ENCODE measurements at places on chromosomes 4 and X.

DNA sequence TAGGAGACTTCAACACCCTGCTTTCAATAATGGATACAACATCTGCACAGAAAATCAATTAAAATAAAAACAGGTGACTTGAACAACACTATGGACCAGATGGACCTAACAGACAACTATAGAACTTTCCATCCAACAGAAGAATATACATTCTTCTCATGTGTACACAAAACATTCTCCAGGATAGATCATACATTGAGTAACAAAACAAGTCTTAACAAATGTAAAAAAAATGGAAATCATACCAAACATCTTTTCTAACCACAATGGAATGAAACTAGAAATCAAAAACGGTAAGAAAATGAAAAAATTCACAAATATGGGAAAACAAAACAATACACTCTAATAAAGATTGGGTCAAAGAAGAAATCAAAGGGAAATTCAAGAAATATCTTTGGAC lies 24.7 kb downstream of the CYP2U1 start:
- DNase-seq, result no peak

- no peak for DNase-seq
Observed at GRCh38 chrX:48971249-48972219, at the start of gene KCND1. Gene KCND1 (minus strand): TSS chrX:48971844. CDS start chrX:48970271, 1,573 bp downstream.

- peak; percentile 53 for DNase-seq
Observed at GRCh38 chr4:9703391-9703790, 78.0 kb upstream of the DRD5 start.

DNA sequence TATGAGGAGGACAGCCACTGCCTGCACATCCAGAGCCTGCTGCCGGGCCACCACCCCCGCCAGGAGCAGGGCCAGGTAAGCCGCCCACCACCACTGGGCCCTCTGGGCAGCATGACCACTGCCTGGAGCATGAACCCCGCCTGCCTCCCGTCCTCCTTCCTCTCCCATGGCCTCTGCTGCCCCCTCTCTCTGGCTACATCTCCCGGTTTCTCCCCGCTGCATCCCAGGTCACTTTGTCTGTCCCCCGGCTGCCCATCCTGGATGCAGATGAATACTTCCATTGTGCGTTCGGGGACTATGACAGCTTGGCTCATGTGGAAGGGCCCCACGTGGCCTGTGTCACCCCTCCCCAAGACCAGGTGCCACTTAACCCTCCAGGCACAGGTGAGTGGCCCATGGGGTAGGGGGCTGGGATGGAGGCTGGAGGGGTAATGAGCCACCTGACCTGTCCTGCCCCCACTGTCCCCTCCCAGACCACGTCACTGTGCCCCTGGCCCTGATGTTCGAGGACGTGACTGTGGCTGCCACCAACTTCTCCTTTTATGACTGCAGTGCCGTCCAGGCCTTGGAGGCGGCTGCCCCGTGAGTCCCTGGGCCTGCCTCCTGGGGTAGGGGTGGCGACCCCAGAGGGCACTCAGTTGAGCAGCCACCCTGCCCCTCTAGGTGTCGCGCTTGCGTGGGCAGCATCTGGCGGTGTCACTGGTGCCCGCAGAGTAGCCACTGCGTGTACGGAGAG lies 6.0 kb downstream of the PLXNB3 start:
- DNase-seq, result no peak

DNA sequence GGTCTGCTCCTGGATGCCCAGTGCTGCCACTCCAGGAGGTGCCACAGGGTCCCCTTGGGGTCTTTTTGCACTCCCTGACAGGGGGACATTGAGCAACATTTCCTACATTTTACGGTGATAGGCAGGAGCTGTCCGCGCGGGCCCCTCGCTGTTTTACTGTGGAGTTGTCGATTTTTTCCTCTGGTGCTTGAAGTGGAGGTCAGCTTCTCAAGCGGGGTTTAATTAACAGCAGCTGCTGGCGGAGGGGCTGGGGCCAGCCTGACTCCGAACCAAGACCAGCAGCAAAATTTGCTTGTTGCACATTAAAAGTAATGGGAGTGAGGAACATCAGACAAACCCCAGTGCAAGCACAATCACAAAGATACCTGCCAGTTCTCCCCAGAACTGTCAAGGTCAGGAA lies 13.2 kb upstream of the SH3TC1 start:
- no peak for DNase-seq

DNA sequence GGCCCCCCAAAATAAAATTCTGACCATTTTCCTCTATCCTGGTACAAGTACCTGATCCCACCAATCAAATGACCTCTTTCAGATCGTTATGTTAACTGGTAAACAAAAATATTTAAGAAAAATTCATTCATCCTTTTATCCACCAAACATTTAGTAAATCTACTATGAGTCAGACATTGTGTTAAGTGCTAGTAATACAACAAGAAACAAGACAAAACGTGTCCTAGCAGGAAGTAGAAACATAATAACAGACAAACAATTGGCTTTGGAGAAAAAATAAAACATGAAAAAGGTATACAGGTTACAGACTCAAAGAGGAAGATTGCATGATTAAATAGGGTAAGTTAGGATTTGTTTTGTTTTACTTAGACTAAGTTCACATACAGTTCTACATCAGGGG lies 43.7 kb downstream of the ANTXR2 start:
- DNase-seq, result no peak

DNA sequence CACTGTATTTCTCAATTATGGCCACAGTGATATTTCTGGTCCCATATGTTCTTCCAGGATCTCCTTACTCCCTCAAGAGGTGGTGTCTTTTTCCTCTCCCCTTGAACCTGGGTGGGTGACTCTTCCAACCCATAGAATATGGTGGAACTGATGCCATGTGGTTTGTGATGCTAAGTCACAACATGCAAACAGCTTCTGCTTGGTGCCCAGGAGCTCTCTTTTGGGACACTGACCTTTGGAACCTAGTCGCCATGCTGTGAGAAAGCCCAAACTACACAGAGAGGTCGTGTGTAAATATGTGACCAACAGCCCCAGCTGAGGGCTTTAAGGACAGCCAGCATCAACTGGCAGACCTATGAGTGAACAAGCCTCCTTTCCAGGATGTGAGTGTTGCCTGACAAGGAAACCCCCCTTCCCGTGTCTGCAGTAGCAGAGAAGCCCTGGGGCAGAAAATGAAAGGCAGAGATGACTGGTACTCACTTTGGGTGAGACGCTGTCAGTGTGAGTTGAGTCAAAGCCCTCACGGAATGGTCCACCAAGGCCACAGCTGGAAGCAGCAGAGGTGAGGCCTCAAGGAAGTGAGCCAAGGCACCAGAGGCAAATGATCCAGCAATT lies 223.4 kb downstream of the BCOR start:
- DNase-seq, result peak; percentile 55

- DNase-seq, result no peak
Observed at GRCh38 chr4:87249332-87250019, 29.1 kb upstream of the KLHL8 start.

- peak; percentile 7 for DNase-seq
Observed at GRCh38 chr4:40976343-40976742, 226.6 kb downstream of the NSUN7 start.

- DNase-seq, result no peak
Observed at GRCh38 chr4:7822877-7823276, 116.8 kb downstream of the AFAP1 start.

All from activated T-cell treated with anti-CD3 and anti-CD28 coated beads for 24 hours (primary cell).